ENCODE measurements at places on chromosomes 1 and 21. TPM values are rescaled to one million over a fixed set of nuclear protein-coding genes. Genes with fewer than 3 reads are reported as not detected.

Gene SLAMF1
- total RNA-seq, result 38.7 TPM

Gene REN
- total RNA-seq, result not detected

Gene AGT
- total RNA-seq, result 0.92 TPM

Gene AZIN2
- 10.7 TPM for total RNA-seq

Gene LPAR3
- total RNA-seq, result 0.76 TPM

Gene ALDH4A1
- total RNA-seq, result 0.85 TPM

GRCh38 chr1:227234998-227235405 lies 83.3 kb downstream of the CDC42BPA start:
- DNase-seq, result no peak

DNA sequence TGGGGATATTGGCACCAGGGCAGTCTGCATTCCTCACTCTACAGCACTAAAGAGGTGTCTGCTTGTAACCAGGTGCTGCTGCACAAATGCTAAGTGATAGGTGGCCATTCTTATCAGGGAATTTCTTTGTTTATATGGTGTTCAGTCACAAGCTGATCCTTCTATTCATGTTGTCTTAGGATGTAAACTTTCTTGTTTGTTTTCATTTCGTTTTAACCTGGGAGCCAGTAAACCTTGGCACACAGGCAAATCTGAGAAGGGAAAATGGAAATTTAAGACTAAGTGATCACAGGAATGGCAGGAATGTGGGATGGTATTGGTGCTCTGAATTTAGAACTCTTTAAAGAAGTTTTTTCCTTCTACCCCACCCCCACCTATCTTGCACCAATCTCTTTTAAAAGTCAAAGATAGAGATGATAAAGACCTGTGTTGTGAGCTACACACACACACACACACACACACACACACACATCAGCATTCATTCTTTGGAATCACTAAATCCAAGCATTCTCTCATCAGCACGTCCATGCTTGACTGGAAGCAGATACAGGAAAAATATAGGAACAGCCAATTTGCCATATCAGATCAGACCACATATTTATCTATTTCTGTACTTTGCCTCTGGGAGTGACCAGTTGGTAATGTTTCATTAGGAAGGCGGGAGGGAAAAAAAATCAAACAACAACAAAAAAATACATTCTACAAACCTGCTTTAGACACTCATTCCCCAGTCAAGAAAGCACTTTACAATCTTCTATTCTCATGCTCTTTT lies 451.4 kb upstream of the ADGRL2 start:
- DNase-seq, result no peak

DNA sequence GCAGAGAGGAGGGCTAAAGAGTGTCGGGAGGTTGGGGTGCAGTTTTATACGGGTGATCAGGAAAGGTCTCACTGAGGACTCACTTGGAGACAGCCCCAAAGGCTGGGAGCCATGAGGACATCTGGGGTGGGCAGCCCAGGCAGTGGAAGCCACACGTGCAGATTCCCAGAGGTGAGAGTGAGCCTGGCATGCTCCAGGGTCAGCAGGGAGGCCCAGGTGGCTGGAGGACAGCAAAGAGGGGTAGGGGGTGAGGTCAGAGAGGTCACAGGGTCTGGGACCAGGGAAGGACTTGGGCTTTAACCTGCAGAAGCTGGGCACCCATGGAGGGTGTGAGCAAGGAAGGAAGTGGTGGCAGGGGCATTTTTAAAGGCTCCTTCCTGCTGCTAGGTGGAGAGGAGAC lies 481.7 kb downstream of the MATN1 start:
- no peak for DNase-seq

DNA sequence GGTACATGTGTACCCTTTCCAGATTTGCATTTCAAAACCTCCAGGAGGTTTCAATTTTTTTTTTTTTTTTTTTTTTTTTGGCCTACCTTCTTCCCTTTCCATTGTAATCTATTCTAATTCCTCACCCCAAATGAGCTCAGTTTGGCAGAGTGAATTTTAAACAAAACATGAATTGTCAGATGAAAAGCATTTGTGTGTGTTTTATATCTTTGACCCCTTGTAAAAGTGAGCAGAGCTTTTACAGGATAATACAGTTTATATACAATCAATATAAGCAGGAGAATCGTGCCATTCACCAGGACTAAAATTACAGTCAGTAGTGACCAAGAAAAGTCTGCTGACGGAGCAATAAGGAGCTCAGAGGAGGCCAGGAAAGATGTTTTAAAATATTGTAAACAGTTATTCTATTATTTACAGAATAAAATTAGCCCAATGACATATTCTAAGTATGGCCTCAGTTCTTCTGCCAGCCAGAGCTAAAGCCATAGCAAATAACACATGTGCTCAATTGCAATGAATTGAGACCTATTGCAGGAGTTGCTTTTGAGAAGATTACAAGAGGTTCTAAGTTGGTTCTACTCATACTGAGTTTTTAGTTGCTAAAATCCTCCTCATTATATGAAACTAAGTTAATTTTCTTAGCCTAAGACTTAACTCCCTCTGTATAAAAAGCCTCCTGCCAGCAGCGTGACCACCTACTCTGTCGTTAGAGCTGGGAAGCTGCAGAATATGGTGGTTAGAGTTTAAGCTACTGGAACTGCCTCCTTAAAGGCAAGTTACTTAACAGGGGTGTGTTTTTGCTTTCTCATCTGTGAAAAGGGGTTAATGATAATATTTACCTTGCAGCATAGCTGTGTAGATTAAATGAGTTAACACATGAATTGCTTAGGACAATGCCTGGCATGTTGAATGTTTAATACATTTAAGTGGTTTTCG lies 50.8 kb upstream of the ZNF326 start:
- DNase-seq, result no peak

DNA sequence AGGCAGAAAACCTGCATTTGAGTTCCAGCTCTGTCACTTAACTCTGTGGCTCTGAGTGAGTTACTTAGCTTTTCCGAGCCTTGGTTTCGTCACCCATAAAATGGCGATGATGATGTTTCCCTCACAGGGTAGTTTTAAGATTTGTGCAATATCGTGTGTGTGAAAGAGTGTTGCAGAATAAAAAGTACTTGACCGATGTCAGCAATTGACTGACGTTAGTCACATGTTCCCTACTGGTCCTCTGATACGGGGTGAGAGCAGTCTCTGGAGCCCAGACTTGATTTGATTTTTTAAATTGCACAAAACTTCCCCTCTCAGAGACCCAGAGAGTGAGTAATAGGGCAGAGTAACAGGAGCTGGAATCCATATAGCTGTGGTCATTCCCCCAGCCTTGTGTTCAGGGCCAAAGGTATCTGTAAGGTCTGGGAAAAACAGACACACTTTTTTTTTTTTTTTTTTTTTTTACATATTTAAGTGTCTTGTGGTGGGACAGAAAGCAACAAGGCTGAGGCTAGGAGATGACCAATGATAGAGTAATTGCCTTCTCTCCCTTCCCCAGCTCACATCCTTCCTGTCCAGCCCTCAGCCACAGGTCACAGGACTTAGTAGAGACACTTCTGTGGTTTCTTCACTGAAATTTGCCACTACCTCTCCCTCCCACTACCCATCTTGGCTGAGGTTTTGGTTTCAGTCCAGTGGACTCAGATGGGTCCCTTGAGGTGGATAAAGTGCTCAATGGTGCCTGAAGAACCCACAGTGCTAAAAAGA lies 2.0 kb downstream of the FCER1G start:
- DNase-seq, result no peak

DNA sequence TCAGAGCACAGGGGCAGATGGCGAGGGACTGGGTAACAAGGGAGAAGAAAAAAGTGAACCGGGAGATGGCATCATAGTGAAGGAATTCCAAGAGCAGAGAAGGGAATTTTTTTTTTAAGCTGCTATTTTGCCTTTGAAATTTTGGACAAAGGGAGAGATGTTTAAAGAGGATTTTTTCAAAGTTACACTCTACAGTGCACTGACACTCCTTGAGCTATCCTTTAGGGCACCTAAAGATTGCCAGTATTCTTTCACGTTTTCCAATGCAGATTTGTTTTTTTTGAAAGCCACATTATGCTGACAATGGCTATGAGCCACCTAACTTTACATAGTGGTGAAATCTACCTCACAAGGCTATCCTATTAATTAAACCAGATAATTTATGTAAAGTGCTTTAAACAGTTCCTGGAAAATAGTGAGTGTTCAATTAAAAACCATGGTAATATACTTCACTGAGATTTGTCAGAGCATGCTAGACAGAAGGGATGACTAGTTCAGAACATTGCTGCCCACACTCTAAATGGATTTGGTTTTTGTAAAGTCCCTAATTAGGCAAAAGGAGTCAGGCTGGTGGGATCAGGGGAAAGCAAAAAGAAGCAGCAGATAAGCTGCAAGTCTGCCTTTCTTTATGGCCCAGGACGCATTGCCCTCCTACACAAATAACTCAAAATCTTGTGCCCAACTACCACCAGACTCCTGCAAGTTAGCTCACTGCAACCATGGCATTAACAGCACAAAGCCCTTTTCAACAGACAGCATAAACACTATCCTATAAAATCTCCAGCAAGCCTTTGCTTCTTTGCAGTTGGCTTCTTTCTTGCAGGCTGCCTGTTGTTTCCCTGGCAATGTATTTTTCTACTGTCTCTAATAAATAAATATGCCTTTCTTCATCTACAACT lies 53.9 kb downstream of the PRDX6 start:
- DNase-seq, result no peak

DNA sequence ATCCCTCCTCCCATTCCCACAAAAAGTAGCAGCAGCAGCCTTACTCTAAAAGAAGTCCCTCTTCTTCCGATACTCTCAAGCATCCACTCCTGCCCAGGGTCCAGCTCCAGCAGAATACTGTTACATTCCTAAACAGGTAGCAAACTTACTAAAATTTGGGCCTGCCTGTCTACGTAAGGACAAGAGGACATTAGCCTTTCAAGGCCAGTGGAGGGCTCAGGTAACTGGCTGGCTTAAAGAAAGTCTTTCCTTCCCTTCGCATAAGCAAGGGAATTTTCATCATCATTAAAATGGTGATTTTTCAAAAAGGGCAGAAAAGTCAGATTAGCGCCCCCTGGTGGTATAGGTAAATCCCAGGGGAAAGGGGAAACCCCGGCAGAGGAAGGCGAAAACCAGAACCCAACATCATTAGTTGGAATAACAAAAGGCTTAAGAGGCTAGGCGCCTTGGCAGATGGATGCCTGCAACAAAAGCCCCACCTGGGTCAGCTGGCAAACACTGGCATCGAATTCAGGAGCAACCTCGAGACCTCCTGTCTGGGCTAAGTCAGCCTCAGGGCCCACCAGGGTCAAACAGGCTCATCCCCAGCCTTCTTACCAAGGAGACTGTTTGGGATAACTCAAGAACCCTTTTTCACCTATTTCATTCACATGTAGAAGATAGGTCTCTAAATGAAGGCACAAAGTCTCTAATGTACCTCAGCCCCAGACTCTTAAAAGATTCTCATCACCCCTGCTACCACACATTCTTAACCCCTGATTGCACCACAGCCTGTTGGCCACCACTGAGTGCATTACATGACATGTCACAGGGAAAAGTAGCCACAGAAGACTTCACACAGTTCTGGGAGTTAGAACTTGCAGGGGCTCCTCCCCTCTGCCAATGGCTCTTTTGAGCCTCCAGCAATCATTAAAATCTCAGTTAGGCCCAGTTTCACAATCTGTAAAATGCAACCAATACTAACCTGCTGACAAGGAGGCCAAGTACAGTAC lies 36.7 kb downstream of the ERI3 start:
- DNase-seq, result peak; percentile 24

Data from T-cell (primary cell).